Urinary bladder (tissue), 4 donors: ENCODE measurements at places on chromosomes 12 and 14. TPM values are rescaled to one million over a fixed set of nuclear protein-coding genes. Genes with fewer than 3 reads are reported as not detected.

The SERPINA10 gene
- polyA plus RNA-seq = 0.10 TPM

The SLCO1A2 gene
- polyA plus RNA-seq = not detected

The GRIN2B gene
- under 0.01 TPM for polyA plus RNA-seq

The MYO1H gene
- polyA plus RNA-seq = not detected

The TAS2R43 gene
- not detected for polyA plus RNA-seq
